ENCODE measurements at places on chromosomes 3 and 15. TPM values are rescaled to one million over a fixed set of nuclear protein-coding genes. Genes with fewer than 3 reads are reported as not detected.

DNA sequence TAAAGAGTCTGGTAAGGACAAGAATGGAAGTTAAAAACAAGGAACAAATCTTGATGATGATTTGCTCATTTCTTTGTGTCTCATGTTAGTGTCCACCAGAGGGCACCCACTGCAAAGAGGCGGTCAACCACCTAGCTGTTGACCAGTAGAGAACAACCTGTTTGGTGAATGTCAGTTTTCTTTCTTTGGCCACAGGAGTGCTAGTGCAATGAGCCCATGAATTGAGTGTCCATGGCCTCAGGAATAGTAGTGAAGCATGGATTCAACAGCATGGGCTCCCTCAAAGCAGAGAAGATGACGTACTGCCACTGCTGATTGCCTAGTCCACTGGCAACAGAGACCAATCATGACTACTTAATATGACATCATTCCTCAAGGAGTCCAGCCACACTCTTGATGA is 10.7 kb upstream of the CNTN6 start:
- peak; percentile 49 for DNase-seq

DNA sequence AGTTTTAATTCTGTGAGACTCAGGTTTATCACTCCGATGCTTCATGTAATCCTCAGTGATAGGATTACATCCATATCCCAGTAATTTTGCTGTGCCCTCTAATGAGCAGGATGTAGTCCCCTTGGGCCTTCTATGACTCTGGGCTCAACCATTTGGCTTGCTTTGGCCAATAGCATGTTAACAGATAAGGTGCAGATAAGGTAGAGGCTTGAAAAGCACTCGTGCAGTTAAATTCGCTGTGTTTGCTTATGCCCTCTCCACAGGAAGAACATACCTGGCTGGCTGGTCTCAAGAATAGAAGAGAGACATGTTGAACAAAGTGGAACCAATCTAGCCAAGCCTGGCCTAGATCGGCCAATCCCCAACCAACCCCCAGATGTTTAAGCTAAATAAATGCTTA is 20.1 kb downstream of the CCDC13 start:
- no peak for DNase-seq

GRCh38 chr3:164416491-164417222 is 661.6 kb downstream of the SI start:
- no peak for DNase-seq

DNA sequence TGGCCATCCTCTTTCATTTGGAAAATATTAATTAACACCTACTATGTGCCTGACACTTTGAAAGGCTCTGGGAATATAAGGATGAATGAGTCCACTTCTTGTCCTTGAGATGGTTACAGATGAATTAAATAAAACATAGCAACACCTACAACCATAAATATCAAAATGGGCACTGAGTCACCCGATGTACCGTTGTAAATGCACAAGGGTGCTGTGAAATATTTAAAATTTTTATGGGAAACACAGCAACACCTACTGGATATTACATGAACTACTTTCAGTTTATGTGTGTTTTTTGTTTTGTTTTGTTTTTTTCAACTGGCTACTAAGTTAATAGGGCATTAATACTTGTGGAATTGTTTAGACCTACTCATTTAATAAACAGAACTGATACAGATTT is 239.0 kb upstream of the NAALADL2 start:
- DNase-seq = no peak

RLBP1 gene
- total RNA-seq = not detected

FBXO40 gene
- total RNA-seq = 0.23 TPM

PIF1 gene
- total RNA-seq = 0.99 TPM

Data from ureter (tissue), 1 donor.